NCI-H187 treated with DMSO at 0.1 percent for 48 hours (cell line): ENCODE measurements at places on chromosomes 12 and 14.

DNA sequence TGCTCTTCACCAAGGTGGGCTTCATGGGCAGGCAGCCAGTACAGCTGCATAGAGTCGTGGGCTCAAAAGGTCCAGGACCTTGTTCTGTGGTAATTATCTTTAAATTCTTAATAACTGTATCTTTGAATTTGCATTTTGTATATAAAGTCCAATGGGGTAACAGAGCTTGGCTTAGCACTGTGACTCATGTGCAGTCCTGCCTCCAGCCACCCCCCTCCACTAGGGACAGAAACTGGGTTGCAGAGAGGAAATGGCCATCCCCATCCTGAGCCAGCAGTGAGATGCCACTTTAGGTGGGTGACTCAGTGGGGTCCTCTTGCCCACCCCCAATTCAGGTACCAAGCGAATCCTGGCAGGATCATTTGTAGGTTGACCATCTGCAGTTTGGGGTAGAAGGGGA lies 48.1 kb downstream of the EPS8 start:
- DNase-seq = no peak

DNA sequence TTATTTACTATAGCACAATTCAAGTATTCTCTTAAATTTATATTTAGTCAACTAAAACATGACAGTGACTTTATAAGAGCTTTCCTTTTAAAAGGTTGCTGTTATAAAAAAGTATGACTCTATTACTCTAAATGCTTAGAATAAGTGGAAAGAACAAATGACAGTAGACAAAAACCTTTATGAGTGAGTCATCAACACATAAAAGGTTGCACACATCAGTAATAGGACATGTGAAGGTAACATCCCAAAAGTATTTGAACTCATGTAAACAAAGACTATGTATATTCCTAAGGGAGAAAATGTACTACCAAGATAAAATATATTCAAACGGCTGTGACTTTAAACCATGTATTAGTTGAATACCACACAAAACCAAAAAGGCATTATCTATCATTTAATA lies 98.8 kb downstream of the PAWR start:
- no peak for DNase-seq

- DNase-seq = no peak
Measured at GRCh38 chr12:6442836-6443235, 1.9 kb upstream of the CD27 start.

DNA sequence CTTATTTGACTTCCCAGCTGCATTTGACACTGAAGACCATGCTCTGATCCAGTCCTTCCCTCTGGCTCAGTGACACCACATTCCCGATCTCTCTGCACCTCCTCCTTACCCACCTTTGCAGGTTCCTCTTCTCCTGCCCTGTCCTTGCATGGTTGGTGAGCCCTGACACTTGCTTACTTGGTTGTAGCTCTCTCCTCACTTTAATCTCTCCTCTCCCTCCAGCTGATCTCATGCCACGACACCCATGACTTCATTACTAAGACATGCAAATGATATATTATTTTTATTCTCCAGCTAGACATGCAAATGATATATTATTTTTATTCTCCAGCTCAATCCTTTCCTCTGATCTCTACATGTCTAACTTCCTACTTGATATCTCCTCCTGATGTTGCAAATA lies at the start of gene SERPINA9:
TSS of gene SERPINA9 (minus strand) at position 175 of the 400 bp plus-strand sequence. CDS start 6,357 bp downstream, outside the sequence.
- no peak for DNase-seq

DNA sequence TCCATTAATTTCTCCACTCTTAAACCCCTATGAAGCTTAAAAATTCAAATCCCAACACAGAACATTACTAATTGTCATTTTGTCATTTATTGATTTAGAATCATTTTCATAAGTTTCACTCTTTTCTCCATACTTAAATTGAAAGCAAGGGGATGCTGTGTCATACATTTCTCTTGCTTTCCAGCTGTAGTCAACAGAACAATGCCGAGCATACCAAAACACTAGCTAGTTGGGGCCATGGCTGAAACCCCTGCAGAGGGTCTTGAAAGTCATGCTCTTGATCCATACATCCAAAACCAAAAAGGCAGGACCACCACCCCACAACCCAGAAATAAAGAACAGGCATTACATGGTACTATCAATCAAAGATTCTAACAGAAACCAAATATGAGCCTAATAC lies 9.0 kb downstream of the EXOC5 start:
- no peak for DNase-seq

GRCh38 chr12:18681818-18682217 lies 56.0 kb downstream of the PLCZ1 start:
- DNase-seq = no peak

- DNase-seq = no peak
Measured at GRCh38 chr12:132729541-132730320, 19.1 kb downstream of the PGAM5 start.

DNA sequence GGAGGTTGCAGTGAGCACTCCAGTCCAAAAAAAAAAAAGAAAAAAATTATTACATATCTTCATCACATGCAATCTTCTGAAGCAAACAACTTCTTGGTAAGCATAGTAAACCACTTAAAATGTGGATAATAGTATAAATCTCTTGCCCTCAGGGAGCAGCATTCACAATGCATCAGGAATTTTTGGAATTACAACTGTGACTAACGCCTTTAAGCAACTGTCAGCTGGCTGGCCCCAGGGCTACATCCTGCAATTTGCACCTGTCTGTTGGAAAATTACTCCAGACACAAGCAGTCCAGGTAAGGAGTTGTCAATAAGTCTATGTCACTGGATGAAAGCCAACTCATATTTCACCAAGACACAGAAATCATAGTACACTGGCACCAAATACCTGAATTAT lies 5.5 kb upstream of the SLC7A7 start:
- no peak for DNase-seq

DNA sequence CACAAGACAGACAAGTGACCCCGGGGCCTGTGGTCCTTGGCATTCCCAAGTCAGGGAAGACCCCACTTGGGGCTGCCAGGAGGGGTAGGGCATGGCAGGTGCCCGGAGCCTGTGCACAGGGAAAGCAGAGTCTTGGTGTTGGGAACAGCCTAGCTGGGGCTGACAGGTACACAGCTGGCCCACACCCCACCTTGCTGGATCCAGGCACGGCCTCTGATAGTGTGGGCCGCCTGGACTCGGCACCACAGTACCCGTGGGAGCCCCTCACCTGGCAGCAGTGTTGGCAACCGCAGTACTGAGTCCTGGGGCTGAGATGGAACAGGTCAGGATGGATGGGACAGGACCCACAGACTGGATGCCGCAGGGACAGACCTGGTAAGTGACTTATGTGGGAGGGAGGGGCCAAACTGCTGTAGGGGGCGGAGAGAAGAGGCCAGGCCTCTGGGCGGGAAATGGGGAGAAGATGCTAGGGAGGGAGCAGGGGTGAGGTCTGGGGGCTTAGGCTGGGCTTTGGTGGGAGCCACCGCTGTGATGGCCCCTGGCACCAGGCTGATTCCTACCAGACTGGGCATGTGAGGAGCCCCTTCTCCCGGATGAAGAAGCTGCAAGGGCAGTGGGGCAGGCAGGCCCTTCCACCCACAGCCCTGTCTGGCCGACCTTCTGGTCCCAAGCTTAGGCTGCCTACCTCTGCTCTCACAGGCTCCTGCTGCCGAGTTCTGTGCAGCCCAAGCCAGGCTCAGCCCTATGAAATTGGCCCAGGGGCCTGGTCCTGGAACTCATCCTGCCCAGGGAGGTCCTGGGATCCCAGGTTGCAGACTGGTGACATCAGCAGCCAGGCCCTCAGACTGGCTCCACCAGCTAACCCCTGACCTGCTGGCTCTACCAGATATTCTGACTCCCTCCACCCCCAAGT lies at the start of gene TGM1:
TSS of gene TGM1 (minus strand) at position 357 of the 913 bp plus-strand sequence. CDS start 825 bp downstream, outside the sequence.
- no peak for DNase-seq

- DNase-seq = no peak
Measured at GRCh38 chr14:51087031-51087441, 7.9 kb downstream of the TRIM9 start.

DNA sequence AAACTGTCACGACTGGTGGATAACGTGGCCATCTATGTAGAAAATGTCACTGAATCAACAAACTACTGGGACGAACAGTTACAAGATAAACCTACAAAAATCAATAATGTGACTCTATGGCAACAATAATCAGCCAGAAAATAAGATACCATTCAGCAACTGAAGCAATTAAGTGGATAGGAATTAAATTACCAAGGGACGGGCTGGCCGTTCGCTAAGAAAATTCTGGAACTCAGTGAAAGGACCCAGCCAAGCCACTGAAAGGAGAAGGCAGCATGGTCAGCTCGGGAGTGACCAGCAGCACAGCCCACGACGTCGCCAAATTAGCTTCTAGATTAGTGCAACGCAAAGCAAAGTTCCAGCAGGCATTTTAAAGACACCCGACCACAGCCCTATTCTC lies 33.6 kb upstream of the TMEM179 start:
- DNase-seq = no peak

DNA sequence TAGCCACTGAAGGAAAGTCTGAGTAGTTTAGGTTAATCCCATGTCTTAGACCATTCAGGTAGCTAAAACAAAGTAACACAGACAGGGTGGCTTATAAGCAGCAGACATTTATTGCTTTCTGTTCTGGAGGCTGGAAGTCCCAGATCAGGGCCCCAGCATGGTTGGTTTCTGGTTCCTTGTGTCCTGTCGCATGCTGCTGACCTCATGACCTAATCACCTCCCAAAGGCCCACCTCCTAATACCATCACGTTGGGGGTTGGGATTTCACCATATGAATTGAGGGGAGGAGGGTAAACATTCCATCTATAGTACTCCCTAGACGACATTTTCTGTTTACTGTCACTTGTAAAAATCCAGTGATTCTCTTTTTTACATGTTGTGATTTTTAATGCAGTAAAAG lies 148.6 kb downstream of the FBXL14 start:
- no peak for DNase-seq

DNA sequence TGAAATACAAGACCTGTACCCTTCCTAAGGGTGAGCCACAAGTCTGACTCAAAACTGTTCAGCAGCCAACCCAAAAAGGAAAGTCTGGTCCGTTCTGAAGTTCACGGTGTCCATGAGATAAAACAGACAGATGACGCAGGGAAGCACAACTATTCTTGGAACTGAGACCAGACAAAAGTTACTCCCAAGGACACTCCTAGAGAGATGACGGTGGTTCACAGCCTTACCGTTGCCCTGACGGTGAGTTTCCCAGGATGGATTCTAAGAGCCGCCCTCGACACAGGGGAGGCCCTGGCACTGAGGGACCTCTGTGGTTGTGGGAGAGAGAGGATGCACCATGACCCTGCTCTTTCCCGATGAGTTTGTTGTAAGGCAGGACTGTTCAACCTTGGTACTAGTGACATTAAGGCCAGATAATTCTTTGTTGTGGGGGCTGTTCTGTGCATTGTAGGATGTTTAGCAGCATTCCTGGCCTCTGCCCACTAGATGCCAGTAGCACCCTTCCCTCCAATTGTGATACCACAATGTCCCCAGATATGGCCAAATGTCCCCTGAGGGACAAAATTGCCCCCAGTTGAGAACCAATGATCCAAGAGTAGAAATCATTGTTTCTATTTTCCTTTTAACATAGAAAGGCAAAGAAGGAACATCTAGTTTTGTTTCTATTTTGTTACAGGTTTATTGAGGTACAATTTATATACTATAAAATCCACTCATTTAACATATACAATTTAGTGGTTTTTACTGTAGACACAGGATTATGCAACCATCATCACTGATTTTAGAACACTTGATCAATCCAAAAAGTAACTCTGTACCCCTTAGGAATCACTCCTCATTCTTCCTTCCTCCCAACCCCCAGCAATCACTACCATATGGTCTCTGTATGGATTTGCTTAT lies 23.0 kb downstream of the OR10P1 start:
- DNase-seq = no peak

DNA sequence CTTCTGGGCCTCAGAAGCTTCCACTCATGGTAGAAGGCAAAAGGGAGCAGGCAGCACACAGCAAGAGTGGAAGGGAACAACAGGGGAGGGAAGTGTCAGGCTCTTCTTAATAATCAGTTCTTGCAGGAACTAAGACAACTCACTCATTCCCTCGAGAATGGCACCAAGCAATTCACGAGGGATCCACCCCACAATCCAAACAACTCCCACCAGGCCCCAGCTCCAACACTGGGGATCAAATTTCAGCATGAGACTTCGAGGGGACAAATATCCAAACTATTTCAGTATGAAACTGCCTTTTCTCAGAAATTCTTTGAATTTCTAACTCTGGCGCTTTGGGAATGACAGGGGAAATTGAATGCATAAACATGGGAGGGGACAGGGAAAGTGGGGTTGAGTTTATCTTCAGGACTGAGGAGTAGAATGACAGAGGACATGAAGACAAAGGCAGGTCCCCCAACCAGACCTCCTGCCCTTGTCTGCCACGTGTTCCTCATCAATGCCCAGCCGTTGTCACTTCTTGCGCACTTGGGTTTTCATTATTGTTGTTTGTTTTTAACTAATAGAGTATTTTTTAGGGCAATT lies 24.6 kb upstream of the APOF start:
- no peak for DNase-seq

DNA sequence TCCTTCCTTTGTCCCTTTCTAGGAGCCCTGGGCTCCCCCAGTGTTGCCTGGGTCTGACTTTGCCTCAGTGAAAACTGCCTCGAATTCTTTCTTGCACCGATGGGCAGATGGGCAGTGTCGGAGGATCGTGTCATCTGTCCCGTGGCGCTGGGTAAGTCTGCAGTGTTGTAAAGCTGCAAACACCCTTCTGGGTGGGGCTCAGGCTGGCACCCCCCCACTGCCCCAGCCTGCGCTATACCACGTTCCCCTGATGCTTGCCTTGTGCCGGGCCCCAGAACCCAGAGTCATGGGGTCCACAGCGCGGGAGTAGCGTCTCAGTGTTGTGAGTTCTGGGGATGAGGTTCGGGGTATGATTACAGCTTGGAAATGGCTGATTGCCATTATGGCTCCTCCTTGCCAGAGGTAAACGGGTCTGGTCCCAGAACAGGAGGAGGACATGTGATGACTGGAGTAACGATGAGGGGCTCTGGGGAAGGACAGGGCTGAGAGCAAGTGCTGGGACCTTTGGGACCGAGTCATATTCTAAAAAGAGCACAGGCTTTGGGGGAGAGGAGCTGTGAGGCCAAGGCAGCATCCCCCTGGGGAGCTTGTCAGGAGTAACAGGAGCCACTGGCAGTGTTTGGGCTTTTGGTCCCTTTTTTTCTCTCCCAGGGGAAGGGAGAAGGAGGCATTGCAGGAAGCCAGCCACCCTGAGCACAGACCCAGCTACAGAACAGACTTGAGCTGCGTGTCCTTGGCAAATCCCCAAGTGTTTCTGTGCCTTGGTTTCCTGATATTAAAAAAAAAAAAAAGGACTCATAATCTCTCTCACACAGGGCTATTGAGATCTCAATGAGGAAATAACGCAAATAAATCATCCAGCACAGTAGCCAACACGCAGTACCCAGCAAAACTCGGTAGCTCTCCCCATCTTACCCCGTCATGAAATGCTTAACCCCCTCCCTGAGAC lies 4.3 kb downstream of the RTL1 start:
- DNase-seq = no peak

- DNase-seq = peak; percentile 15
Measured at GRCh38 chr14:102749393-102750305, 27.6 kb upstream of the TRAF3 start.
